CD4-positive, alpha-beta T cell treated with Interleukin-4 for 1 hour (primary cell): ENCODE measurements at places on chromosomes 7 and 10.

GRCh38 chr10:104548090-104548489 lies 93.0 kb upstream of the SORCS3 start:
- DNase-seq = no peak

GRCh38 chr7:31729195-31729804 lies 42.3 kb downstream of the PPP1R17 start:
- no peak for DNase-seq

DNA sequence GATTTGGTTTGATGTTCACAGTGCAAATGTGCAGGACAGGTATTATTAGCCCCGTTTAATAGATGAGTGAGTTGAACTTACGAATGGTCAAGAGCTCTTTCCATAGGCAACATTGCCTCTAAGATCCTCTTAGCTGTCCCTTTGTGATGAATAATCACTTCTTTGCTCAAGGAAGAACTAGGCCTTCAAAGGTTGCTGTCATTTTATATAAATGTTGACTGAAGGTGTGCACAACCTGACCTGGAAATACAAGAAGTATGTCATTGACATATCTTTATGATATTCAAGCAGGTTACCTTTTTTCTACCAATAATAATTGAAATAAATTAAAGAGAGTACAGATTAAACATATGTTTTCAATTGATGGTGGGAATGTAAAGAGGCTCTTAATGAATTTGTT lies 48.5 kb upstream of the GLCCI1 start:
- DNase-seq = no peak

- DNase-seq = peak; percentile 88
Measured at GRCh38 chr10:71748671-71749191, 24.6 kb downstream of the VSIR start.

DNA sequence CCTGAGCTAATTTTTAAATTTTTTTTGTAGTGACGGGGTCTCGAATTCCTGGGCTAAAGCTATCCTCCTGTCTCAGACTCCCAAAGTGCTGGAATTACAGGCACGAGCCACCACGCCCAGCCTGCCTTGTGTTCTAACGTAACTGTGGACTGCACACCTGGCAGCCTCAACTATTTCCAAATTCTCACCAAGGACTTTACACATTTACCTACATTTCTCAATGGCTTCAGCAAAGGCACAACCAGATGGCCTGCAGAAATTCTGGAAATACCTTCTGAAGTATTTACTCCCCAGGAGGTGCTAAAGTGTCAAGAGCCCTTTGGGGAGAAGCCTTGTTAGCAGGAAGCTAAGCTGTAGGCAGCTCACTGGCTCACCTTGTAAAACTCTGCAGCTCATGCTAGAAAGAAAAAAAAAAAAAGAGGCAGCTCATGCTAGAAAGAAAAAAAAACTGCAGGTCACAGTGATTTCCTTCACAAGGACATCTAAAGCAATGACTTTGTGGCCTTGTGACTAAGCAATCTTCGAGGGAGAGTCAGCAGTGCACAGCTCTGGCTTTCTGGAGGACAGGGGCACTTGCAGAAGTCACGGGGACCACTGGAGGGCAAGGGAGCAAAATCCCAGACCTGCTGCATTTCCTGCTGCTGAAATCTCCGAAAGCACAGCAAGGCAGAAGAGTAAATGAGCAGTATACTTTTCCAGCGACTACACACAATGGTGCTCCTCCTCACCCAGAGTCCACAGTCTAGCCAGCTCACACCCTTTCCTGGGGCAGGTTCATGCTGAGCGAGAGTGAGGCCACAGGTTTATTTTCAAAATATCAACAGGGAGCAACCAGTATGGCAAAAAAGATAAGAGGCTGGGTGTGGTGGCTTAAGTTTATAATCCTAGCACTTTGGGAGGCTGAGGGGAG lies 40.4 kb downstream of the BAIAP2L1 start:
- no peak for DNase-seq

DNA sequence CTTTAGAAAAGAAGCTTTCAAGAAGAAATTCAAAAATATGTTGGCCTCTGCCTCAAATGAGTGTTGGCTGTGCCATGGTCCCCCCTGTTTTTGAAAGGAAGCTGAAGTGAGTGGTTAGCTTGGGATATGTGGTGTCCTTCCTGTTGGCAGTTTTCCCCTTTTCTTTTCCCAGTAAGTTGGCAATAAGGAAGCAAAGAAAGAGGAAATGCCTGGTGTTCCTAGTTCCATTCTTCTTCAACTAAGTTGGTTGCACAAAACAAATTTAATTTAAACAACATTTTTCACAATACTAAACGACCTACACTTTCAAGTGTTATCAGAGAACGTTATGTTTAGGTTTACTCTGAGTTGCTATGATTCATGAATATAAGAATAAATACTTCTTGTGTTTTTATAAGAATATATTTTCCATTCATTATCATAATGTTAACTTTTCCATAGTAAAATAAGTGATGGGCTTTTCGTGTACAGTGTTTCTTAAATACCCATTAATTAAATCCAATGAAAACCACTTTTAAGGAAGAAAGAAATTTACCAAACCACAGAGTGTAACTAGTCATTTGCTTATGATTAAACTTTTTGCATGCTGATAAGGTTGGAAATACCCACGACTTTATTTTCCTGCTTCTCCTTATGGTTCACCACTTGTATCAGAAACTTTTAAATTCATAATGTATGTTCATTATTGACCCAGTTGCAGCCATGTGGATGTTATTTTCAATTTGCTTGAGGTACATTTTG lies 7.7 kb downstream of the HDAC9 start:
- DNase-seq = no peak

GRCh38 chr10:75460059-75460458 lies 28.6 kb downstream of the LRMDA start:
- no peak for DNase-seq

DNA sequence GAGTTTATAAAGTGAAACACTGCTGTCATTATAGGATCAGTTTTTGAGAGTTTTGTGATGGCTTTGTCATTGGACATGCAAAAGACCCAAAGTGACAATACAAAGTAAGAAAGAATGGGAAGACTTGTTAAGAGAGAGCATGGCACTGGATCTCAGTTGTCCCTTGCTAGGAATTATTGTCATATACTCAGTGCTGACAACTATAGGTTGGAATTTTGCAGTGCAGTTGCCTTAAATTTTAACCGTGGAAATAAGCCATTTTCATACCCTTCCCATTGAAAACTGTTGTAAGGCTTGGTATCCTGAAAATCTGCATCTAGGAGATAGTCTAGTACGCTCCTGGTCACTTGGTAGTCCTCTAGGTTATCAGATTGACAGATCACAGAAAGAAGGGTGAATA lies 1156.7 kb downstream of the GATA3 start:
- no peak for DNase-seq

GRCh38 chr10:19750972-19751371 lies 65.3 kb upstream of the PLXDC2 start:
- DNase-seq = no peak
